ENCODE measurements at places on chromosomes 16 and 17.
A peak's percentile ranks its signal among the peaks of the same experiment; 100 is the strongest.

DNA sequence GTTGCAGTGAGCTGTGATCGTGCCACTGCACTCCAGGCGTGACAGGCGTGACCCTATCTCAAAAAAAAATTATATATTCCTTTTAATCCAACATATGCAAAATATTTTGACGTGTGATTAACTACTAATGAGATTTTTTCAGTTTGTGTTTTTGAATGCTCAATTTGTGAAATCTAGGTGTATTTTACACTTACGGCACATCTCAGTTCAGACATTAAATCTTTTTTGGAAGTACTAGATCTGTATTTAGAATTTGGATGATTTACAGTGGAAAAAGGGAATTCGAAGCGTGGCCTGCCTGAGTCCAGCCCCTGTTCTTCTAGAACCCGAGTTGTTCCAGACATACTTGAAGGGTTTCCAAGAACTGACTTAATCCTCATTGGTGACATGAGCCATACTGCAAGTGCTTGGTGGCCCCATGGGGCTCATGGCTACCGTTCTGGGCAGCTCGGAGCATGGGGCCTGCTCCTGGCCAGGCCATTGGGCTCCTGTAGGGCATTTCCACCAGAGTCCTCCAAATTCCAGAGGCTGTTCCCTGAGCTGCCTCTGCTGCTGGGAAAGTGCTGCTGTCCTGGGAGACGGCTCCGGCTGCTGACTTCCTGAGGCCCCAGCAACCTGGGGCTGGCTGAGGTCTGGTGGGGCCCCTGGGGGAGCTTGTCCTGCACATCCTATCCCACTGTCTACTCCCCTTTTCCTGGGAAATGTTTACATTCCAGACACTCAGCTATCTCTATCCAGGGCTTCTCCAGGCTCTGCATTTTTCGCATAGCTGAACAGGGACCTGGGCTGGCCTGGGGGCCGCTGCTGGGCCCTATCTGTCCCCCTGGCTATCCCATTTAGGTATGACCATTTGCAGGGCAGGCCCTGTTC is 27.2 kb downstream of the LLGL2 start:
- DNase-seq = no peak

DNA sequence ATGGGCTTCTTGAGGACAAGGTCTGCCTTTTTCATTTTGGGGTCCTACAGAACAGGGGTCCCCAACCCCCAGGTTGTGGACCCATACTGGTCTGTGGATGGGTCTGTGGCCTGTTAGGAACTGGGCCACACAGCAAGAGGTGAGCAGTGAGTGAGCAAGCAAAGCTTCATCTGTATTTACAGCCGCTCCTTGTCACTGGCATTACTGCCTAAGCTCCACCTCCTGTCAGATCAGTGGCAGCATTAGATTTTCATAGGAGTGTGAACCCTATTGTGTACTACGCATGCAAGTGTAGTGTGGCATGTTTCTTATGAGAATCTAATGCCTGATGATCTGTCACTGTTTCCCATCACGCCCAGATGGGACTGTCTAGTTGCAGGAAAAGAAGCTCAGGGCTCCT is 33.9 kb downstream of the ERN1 start:
- no peak for DNase-seq

GRCh38 chr17:63132459-63132911 is 166.4 kb downstream of the TANC2 start:
- no peak for DNase-seq

- no peak for DNase-seq
Measured at GRCh38 chr16:84548971-84549844, 44.7 kb upstream of the MEAK7 start.

DNA sequence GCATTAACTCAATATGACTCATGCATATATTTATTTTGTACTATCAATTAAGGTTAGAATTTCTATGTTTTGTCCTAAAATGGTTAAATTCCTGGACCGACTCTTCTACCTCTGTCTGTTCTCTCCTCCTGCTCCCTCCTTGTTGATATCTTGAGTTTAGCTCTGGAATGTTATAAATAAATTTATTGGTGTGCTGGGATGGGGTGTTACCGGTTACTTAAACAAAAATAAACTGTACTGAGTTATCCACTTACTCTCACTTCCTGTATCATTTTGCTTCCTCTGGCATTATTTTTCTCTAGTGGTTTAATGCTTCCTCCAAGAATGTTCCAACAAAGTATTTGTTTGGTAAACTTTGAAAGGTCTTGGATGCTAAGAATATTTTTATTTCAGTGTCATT is 120.1 kb downstream of the ABCA8 start:
- no peak for DNase-seq

DNA sequence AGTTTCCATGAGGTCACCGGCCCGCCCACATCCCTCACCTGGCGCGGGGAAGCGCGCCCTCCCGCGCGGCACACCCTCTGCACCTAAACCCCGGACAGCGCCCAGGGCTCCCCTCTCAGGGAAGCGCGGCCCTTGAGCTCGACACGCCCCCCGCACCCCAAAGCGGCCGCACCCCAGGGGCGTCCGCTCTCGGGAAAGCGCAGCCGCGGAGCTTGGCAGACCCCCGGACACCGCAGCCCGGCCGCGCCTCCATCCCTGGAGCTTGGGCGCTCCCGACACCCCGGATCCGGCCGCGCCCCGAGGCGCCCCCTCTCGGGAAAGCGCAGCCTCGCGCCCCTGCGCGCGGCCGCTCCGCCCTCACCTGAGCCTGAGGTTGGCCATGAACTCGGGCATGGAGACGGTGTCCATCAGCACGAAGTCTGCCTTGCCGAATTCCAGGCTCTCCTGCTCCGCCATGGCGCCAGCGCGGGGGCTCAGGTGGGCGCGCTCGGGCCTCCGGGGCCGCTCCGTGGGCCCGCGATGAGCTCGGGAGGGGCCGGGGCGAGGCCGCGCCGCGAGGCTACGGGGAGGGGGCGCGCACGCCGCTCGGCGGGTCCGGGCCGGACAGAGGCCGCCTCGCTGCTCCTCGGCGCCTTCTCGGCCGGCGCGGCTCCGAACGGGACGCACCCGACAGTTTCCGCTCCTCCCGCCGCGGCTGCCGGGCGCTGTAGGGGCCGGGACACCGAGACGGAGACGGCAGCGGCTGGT is at the start of gene MYO1D:
TSS of gene MYO1D (minus strand) at position 708 of the 747 bp plus-strand sequence. CDS start at position 456, 252 bp downstream.
- DNase-seq = peak; percentile 30

DNA sequence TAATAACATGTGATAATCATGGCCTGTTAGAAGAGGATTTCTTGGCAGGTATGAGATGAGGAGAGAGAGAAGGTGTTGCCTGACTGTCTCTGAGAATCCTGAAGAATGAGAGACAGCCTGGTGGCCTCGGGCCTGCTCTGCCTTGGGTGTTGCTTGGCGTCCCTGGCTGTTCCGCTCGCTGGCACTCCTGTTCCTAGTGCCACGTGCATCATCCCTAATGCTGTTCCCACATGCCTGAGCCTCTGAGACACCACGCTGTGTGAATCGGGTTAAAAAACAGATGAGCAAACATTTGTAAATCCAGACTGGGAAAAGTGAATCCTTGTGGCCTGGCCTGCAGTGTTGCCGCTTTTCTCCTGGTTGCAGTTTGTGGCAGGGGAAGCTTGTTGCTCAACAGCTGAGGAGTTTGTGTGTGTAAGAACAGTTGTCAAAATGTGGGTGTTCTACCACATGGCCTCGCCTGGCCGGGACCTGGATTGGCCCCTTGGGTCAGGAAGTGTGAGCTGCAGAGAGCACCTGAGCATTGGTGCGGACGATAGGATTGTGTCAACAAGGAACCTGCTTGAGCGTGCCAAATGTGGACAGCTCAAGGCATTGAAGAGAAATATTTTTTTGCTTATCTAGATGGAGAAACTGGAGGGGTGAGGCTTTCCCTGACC is 22.0 kb downstream of the UBN1 start:
- DNase-seq = no peak

DNA sequence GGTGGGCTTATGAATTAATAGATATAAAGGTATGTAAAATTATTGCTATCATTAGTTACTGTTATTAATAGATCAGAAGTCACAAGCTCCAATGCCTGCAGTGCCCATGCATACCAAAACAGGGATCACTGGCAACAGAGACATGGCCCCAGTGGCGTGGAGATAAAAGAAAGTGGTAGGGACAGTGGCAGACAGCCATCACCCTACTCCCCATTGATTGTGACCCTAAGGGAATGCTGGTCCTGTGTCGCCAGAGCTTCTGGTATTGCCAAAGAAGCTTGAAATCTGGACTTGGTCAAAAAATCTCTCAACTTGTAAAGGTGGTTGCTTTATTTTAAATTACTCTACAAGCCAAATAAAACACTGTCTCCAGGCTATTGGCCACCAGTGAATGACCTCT is 279.1 kb downstream of the IRX3 start:
- no peak for DNase-seq

GRCh38 chr17:2634361-2634960 is 41.0 kb downstream of the PAFAH1B1 start:
- no peak for DNase-seq

DNA sequence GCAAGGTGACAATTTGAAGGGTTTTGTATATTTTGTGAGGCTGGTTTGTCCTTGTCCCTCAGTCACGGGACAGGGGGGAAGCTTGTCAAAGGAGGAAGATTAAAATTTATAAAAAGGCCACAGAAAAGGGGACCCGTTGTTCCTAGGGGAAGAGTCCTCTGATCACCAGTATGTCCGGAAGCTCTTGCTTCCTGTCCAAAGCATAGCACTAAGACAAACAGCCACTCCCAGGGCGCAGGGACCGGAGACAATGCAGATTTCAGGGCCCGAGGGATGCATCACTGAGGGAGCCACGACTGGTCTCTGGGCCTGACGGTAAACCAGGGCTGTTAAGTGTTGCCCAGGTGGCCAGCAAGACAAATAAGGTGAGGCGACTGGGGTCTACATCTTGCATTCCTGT is 95.2 kb downstream of the MAF start:
- no peak for DNase-seq

GRCh38 chr17:19319771-19320505 is 42.6 kb downstream of the B9D1 start:
- DNase-seq = no peak

DNA sequence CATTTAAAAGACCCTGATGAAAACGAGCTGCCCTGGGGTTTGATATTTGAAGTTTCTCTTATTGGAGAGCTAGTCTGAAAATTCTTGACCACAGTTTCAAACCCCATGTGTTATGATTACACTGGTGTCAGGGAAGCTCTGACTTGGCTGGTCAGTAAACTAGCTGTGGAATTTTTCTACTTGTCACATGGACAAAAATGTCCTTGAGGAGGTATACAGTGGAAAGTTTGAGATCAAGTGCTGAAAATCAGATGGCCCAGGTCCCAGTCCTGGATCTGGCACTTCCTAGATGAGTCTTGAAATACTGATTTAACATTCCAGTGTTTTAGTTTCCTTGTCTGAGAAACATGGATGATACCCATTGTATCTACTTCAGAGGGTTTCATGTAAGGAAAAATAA is 30.7 kb upstream of the SOX9 start:
- DNase-seq = no peak

GRCh38 chr16:89476379-89476778 is 14.0 kb downstream of the ANKRD11 start:
- no peak for DNase-seq

- DNase-seq = no peak
Measured at GRCh38 chr16:1244881-1245280, 4.4 kb downstream of the TPSAB1 start.

DNA sequence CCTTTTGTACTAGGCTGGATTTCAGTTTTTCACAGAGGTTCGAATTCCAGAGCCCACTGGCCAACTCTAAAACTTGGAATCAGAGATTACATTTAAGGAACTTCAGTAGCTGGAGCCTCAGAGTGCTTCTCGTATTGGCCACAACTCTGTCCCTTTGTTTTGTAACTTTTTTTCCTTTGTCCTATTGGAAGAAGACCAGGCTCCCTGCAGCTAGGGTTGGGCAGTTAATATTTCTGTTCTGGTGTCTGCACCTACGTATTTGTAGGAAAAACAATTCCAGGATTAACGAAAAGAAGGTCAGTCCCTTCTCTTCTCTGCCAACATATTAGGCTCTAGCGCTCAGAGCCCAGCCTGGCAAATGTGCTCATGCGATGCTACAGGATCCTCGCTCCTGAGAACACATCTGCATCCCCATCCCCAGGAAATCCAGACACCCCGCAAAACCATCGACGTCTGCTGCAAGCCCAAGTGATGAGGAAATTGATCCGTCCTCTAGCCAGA is 1.9 kb downstream of the CDH11 start:
- no peak for DNase-seq

GRCh38 chr16:14958970-14959369 is 15.9 kb upstream of the PDXDC1 start:
- DNase-seq = no peak

- no peak for DNase-seq
Measured at GRCh38 chr16:12152740-12153139, 176.2 kb downstream of the SNX29 start.

DNA sequence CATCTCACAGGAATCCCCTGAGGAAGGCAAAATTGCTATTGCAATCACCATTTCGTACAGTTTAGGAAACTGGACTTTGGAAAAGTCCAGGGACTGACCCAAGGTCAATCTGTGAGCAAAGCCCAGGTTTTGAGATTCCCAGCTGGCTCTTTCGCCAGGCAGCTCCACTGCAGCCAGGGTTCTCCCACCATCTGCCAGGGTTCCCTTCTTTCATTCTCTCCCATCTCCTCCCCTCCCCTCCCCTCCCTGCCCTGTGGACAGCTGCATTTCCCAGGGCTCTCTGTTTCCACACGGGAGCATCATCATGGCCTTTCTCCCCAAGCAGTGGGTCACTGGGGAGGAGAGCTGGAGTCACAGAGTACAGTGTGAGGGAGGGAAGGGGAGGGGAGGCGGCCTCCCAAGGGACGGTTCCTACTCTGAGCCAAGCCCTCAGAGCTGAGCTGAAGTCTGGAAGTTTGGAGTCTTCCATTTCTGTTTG is 11.9 kb upstream of the GSDMA start:
- DNase-seq = no peak

- DNase-seq = no peak
Measured at GRCh38 chr17:8941520-8941919, 24.0 kb downstream of the PIK3R5 start.

GRCh38 chr16:920717-921116 is 50.1 kb downstream of the LMF1 start:
- DNase-seq = no peak

GRCh38 chr16:65201511-65201910 is 79.6 kb upstream of the CDH11 start:
- no peak for DNase-seq

GRCh38 chr17:1021147-1021546 is 24.2 kb downstream of the TIMM22 start:
- no peak for DNase-seq

GRCh38 chr17:16470265-16470664 is 21.7 kb downstream of the LRRC75A start:
- DNase-seq = no peak

DNA sequence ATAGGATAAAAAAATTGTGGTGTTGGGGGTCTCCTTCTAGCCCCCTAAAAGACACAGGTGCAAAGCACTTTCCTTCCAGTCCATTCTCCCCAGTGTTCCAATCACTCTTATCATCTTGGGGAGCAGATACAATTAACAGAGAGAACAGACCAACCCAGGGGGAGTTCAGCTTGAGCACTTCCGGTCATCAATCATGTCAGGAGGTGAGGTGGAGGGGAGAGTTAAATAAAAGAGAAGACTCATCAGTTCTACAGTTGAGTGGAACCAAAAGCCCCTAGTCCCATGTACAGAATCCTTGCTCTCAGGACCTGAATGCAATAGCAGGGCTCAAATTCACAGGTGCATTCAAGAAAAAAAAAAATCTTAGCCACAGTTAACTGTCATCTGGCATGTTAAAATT is 122.3 kb downstream of the DYNLRB2 start:
- no peak for DNase-seq
